ENCODE measurements at places on chromosomes 11 and 22.
A peak's percentile ranks its signal among the peaks of the same experiment; 100 is the strongest.

DNA sequence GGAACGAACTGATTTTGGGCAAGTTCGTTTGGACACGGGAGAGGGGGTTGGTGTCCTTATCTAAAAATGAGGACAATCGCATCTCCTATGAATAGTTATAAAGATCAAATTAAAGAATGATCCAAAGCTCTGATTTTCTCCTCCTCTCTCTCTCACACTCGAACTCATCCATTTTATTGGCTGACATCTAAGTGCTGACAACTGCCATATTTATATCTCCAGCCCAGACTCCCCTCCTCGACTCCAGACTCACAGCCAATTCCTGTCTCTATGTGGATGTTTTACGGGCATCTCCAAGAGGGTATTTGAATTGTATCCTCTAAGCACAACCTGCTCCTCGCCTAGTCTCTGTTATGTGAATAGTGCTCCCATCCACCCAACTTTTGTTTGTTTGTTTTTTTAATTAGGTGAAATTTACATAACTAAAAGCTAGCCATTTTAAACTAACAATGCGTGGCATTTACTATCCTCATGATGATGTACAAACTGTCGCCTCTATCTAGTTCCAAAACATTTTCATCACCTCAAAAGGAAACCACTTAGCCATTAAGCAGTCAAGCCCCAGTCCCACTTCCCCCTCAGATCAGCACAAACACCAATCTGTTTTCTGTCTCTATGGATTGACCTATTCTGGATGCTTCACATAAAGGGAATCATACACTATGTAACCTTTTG lies 4.0 kb downstream of the SYN3 start:
- DNase-seq = no peak

DNA sequence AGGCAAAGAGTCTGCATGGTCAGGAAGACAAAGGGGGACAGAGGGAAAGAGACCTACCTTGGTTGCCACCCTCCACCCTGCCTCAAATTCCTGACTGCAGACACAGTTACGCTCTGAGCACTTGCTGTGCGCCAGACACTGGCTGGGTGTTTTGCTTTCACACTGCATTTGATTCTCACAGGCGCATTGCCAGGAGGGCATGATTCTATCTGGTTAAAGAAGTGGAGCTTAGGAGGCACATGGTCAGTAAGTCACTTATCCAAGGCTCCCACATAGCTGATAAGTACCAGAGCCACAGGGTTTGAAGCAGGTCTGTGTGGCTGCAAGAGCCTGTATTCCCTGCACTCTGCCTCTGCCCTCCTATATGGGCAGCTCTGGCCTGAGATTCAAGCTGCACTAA lies 103.9 kb downstream of the TIMP3 start:
- no peak for DNase-seq

GRCh38 chr22:49774046-49774445 lies 53.6 kb downstream of the BRD1 start:
- DNase-seq = no peak

DNA sequence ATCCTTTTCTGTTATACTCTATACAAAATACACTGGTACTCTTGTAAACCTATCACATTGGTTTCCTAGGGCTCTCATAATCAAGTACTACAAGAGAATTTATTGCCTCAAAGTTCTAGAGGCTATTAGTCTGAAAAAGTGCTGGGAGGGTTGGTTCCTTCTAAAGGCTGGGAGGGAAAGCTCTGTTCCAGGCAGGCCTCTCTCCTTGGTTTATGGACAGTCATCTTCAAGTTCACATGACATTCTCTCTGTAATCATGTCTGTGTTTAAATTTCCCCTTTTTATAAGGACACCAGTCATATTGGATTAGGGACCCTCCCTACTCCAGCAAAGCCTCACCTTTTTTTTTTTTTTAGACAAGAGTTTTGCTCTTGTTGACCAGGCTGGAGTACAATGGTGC lies 9.1 kb downstream of the SLC36A4 start:
- DNase-seq = no peak

GRCh38 chr11:116980136-116980793 lies 118.0 kb downstream of the SIK3 start:
- DNase-seq = no peak

DNA sequence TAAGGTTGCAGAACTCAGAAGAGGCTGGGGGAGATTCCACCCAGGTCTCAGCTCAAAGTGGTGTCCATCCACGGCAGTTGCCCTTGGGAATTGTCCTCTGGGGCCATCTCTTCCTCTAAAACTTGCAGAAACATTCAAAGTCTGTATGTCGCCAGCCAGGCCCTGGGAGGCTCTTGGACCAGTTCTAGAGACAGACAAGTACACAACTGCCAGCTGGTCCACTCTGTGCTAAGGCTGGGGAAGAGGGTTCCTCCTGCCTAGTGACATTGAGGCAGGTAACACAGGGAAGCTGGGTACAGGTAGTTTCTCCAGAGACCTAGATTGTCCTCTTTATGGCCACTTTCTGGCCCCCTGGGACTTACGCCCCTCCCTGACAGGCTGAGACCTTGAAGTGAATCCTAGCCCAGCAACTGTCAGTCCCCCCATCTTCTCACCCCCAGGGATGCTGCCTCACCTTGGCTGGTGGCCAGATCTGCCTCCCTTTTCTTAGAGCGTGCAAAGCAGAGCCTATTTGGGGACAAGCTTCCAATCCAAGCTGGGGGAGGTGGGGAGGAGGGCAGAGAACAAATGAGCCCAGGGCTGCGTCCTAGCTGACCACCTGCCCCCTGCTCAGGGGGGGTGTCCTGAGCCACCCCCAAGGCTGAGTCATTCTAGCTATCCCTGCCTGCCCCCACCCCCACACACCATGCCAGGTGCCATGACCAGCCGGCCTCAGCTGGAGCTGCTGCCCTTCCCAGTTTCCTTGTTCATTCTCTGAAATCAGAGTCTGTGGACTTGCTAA lies 8.4 kb downstream of the FAM83F start:
- DNase-seq = no peak

GRCh38 chr11:122721964-122722266 lies 66.4 kb downstream of the UBASH3B start:
- DNase-seq = no peak

DNA sequence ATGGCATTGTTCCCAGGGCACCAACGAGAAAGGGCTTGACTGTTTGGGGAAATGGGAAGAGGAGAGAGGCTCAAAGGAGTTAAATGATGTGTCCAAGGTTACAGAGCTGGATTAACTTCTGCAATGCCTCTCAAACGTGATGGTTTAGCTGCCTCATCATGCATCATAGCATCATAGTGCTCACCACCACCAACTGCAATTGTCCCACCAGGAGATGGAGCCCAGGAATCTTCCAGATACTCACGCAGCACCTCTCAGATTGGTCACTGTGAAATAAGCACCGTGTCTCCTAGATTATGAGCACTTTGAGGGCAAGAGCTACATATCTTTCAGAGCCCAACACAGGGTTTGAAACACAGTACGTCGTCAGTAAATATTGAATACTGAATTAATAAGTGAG lies 69.2 kb downstream of the PRSS23 start:
- no peak for DNase-seq

DNA sequence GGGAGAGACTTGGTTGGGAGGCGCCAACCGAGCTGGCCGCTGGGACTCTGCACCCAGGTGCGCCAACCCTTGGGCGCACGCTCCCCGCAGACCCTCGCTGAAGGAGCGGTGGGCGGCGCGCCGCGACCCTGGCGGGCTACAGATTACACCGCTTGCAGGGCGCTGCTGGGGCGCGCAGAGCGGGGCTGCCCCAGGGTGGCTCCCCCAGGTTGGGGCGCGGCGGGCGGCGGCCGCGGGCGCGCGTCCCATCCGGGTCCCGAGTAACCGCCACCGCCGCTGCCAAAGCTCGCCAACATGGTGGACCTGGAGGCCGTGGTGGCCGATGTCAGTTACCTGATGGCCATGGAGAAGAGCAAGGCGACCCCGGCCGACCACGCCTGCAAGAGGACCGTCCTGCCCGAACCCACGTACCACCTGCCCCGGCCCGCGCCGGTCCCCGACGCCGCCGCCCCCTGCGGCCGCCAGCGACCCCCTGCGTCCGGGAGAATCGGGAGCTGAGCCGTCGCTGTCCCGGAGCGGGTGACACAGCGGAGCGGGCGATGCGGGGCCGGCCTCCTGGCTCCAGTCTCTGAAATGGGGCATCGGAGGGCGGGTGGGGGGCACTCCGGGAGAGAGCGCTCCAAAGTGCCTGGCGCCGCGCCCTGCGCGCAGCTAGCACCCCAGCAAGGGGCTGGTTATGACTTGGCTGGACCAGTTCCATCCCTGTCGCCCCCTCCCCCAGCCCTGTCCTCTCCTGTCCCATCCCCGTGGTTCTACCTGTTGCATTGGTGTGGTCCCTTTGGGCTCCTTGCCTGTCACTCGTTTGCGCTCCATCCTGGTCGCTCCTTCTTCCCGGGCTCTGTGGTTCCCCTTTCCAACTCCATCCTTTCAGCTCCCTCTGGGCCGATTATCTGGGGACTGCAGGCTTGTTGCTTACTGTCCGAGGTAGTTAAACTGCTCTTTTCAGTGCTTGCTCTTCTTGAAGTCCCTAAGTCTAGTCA lies 143.3 kb upstream of the GRK3 start:
- no peak for DNase-seq

- no peak for DNase-seq
These were observed 3.8 kb downstream of the MAPK8IP2 start for GRCh38 chr22:50604256-50605001.

- DNase-seq = peak; percentile 64
These were observed 602 bp downstream of the EWSR1 start for GRCh38 chr22:29268511-29269229.

DNA sequence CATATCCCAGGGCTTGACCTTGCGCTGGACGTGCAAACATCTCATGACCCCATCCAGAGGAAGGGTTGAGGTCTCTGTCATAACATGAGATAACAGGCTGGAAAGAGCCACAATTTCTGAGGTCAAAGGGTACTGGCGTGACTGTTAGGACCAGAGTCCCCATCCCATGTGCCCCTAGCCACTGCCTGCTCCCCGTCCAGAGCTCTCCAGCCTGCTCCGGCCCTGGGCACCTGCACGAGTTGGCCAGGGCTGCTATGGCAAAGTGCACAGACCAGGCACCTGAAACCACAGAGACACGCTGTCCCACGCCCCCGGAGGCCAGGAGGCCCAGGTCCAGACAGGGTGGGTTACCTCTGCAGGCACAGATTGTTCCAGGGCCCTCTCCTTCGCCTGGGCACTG lies 58.9 kb downstream of the SHANK2 start:
- no peak for DNase-seq

DNA sequence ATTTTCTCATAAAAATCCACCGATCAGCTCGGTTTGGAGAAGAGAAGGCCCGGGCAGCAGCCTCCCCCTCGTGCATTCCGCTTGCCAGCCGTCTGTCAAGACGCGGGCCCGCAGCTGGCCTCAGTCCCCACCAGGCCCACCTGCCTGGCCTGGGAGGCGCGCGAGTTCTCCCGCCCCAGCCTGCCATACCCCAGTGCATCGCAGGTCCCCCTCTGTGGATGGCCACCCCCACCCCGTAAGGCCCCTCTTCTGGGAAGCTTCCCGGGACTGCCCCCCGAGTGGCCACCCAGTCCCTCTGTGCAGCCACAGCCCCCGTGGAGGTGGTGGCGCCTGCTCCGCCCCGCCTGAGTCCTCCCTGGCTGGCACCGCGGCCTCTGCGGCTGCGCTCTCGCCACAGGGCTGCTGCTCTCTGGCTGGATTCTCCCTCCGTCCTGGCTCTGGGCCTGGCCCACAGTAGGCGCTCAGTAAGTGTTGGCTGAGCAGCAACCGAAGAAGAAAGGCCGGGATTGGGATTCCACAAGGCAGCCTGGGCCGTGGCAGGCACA lies 74.0 kb upstream of the TCF20 start:
- no peak for DNase-seq

GRCh38 chr11:118607401-118608359 lies at the start of gene PHLDB1:
PHLDB1 (plus strand) TSS chr11:118607615; CDS start chr11:118613837, 6,222 bp downstream.
- peak; percentile 90 for DNase-seq

DNA sequence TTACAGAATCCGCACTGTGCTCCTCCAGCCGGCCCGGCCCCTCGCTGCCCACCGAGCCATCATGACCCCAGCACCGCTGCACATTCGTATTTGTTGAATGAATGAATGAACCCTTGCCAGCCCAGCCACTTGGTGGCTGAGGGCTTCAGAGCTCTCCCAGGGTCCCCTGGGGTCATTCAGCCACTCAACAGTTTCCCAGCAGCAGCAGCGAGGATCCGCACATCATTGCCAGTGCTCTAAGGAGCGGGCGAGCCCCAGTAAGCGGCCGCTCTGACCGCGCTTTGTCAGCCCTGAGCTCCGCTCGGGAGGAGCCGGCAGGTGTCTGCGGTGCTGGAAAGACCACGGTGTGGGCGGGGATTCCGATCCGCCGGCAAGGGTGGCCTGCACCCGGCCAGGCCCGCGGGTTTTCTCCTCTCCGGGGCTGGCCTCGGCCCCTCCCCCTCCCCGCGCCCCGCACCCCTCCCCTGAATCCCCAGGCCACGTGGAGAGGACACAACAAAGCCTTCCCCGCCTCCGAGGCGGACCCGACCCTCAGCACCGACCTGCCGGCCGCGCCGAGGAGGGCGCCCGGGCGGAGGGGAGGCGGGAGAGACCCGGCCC lies 563 bp downstream of the BID start:
- DNase-seq = peak; percentile 67

DNA sequence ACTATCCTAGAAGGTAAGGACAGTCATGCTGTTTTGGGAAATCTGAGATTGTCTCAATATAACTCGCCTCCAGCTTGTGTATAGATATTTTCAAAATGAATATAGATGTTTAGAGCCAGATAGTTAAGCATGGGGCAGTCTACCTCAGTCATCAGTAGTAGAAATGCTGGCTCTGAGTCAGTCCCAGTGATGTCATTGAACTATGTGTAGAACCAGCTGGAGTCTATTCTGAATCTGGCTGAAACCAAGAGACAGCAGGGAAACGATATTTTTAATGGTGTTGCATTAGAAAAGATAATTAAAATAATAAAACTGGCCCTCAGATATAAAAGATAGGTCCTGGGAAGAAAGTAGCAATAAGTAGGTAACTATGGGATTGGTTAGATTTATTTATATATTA lies 25.9 kb downstream of the PIWIL4 start:
- no peak for DNase-seq

- peak; percentile 70 for DNase-seq
These were observed 33.4 kb downstream of the FDX1 start for GRCh38 chr11:110463153-110463552.

DNA sequence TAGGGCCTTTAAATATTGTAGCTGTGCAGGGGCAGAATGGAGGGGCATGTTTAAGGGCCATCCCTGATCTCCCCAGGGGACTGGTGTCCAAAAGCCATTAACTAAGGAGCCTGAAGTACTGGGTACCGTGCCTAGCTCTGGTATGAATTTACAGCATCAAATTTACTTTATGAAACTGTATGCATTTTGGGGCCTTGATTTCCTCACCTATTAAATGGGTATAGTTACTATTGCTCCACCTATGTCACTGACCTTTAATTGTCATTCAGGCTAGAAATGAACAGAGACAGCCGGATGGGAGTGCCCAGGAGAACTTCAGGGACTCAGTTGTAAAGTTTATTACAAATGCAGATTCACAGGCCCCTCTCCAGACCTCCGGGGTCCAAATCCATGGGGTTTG lies 11.8 kb upstream of the TP53I11 start:
- DNase-seq = no peak
